ENCODE measurements at places on chromosomes 5 and 9.

GRCh38 chr5:40630126-40630525, 49.6 kb upstream of the PTGER4 start:
- no peak for DNase-seq

GRCh38 chr5:59249160-59249559, 644.4 kb downstream of the PDE4D start:
- DNase-seq = no peak

DNA sequence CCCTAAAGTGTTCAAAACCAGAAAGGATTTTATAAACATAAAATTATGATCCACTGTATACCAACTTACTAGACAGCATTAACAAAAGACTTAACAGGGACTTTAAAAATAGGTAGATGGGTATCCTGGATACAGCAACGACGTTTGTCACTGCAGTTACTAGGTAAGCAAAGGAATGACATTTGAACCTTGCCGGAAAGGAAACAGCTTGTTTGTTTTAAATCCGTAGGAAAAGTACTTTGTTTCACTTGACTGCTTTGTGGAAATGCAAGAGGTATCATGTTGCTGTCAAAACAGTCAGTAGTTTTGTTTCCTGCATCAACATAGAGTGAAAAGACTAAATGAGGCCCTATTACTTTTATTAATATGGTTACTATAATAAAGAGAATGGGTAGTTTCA, 122.9 kb downstream of the CDC42SE2 start:
- no peak for DNase-seq

- no peak for DNase-seq
These were observed 10.8 kb upstream of the CSF1R start for GRCh38 chr5:150097152-150097551.

DNA sequence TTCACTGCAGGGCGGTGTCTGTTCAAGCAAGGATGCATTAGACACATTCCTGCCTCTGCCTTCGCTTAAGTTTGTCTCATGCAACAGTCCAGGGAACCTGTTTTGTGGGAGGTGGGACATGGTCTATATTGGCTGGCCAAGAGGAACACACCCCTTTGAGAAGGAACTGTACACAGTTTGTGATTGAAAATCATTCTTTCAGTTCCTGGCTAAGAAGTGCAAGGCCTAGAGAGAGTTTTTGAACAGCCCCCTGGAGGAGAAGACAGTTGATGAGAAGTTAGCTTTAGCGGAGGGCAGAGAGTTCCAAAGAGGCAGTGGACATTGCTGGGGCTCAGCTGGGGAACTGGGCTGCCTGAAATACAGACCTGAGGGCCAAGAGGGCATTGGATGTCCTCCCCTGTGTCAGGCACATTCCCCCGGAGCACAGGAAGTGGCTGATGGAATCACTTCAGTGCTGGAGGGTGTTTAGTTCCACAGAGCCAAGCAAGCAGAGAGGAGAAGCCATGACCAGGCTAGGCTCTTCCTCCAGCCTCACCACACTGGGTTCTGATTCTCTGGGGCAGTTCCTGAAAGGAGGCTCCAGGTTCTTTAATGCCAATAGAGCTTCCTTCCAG, 66.6 kb downstream of the RGS3 start:
- no peak for DNase-seq

- no peak for DNase-seq
These were observed 94.3 kb downstream of the SREK1 start for GRCh38 chr5:66238435-66238834.

DNA sequence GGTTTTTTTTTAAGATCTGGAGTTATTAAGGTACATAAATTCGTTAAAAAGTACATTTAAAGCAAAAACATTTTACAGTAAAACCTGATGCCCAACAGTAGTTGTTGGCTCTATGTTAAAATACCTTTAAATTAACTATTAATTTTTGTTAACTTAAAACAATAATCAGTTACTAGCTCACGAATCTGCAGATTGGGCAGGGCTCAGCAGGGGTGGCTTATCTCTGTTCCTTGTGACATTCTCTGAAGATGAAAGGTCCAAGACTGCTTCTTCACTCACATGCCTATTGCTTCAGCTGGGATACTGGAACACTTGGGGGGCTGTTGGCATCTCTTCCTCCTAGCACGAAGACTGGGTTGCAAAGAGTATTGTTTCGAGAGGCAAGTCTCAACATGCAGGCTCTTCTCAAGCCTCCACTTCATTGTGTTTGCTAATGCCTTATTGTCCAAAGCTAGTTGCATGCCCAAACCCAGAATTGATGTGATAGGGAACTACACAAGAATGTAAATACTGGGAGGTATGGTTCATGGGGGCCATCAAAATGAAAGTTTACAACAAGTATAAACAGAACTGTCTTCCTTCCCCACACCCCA, 46.6 kb downstream of the MAP3K1 start:
- DNase-seq = no peak

- no peak for DNase-seq
These were observed 197.9 kb upstream of the ADAMTS16 start for GRCh38 chr5:4941957-4942830.

DNA sequence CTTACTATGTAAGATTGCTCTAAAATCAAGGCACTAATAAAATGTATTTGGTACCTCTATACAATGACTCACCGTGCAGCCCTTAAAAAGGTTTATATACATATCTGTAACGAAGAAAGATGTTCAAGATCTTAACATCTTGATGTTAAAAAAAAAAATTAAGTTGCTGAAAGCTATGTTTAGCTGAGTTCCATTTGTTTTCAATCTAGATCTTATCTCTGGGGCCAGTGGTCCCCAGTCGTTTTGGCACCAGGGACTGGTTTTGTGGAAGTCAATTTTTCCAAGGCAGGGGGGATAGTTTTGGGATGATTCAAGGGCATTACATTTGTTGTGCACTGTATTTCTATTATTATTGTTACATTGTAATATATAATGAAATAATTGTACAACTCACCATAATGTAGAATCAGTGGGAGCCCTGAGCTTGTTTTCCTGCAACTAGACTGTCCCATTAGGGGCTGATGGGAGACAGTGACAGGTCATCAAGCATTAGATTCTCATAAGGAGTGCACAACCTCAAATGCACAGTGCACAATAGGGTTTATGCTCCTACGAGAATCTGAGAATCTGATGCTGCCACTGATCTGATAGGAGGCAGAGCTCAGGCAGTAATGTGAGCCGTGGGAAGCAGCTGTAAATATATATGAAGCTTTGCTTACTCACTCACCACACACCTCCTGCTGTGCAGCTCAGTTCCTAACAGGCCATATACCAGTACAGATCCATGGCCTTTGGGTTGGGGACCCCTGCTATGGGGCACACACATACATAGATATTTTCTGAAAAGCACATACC, 27.6 kb upstream of the TSLP start:
- no peak for DNase-seq

DNA sequence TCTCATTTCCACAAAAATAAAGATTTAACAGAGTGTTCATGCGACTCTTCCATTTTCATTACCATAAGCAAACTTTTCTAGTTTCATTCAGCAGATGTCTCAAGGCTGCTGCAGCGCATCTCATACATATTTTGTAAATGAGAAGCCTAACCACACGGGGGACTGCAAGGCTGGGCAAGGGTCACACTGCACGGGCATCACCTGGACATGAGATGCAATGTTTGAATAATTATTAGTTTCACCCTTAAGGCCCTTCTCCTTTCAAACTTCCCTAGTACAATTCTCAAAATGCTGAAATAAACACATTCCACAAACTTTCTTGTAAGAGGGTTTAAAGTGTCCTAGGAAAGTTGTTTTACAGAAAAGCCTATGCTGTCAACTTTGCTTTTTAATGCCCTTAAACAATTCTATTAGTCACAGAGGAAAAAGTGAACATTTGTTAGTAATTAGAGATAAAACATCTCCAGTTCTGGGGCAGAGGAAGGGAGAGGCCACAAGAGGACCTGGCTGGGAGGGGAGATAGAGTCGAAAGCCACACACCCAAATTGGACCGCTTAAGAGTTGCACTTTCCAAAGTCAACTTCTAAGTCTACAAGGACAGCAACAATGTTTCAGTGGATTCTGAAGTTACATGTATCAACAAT, 1.3 kb downstream of the DENND1A start:
- peak; percentile 12 for DNase-seq

DNA sequence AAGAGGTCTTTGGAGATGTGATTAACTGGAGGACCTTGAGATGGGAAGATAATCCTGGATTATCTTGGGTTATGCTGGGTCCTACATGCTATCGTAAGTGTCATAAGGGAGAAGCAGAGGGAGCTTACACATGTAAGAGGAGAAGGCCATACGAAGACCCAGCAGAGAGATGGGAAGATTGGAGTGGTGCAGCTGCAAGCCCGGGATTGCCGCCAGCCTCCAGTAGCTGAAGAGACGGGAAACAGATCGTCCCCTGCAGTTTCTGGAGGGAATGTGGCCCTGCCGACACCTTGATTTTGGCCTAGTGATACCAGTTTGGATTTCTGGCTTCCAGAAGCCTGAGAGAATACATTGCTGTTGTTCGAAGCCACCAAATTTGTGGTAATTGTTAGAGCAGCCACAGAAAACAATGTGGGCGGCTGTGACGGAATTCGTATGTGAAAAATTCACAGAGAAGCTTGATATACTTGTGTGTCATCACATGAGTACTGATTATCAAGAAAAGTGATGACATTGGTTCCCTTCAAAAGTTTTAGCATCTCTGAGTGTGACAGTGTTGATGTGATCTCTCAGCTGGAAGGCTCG, 86.9 kb downstream of the CYFIP2 start:
- no peak for DNase-seq

DNA sequence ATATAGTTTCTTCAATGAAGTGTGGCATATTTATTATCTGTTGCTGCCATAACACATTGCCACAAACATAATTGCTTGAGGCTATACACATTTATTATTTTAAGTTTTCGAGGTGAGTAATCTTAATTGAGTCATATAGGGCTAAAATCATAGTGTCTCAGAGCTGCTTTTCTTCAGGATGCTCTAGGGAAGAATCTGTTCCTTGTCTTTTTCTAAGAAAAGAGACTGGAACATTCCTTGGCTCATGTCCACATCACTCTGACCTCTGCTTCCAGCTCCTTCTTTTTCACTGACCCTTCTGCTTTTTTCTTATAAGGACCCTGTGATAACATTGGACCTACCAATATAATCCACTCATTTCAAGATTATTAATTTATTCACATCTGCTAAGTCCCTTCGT, 632.4 kb upstream of the TYRP1 start:
- no peak for DNase-seq

GRCh38 chr5:132813599-132814502, 749 bp downstream of the SOWAHA start:
- DNase-seq = no peak

DNA sequence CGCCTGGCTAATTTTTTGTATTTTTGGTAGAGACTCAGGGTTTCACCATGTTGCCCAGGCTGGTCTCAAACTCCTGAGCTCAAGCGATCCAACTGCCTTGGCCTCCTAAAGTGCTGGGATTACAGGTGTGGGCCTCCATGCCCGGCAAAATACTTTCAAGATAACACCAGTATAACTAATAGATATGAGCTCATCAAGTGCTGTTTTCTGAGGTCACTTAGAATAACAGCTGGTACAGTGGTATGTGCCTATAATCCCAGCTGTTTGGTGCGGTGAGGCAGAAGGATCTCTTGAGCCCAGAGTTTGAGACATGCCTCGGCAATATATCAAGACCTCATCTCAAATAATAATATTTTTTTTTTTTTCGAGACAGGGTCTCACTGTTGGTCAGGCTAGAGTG, 30.5 kb upstream of the CREBRF start:
- DNase-seq = no peak

DNA sequence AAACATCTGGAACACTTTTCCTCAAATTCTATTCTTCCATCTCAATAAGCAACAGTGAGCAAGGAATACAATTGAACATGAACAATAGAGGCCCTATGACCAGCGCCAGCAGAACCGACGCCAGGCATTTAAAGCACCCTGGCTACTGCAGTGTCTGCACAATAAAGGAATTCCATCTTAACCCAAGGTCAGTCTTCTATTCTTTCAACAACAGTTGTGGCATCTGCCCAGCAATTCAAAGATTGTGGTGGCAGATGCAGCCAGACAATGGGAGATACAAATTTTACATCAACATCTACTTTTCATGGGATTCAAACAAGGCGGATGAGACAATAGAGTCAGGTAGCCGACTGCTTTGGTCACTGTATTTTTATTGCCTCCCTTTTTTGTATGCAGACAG, 65.9 kb downstream of the ELL2 start:
- DNase-seq = no peak

GRCh38 chr9:89435071-89435823, 62.7 kb downstream of the SEMA4D start:
- DNase-seq = no peak

DNA sequence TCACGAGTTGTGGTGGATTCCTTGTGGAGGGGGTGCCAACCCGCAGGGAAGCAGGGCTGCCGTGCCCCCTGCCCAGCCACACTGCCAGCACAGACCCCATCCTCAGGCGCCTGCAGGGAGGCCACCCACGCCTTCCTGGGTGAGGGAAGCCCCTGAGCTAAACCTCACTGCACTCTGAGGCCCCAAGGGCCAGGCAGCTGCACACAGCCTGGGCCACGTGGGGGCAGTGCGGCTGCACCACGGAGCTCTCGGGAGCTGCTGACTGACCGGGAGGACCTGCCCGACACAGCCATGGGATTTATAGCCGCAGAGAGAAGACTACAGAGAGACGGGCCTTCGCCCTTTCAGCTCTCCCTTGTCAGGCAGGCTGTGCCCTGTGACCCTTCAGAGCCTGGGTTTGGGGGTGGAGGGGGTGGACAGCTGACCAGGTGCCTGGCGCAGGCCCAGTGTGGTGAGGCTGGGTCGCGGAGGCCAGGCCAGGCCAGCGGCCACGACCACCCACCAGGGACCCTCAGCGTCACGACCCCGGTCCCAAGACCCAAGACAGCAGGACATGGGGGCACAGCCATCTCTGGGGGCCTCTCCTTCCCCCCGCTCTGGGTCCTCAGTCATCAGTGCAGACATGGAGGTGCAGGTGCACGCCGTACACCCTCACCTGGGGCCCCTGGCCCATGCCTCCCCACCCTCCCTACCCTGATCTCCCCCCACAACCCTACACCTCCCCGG, 4.3 kb upstream of the AHRR start:
- no peak for DNase-seq

- no peak for DNase-seq
These were observed 22.6 kb downstream of the ASS1 start for GRCh38 chr9:130467316-130467715.

All from stimulated activated CD4-positive, alpha-beta T cell treated with anti-CD3 and anti-CD28 coated beads, Interleukin-2, amount 100 ng/mL, for 4 hours (primary cell).